ENCODE measurements at places on chromosomes 5 and 9.
A peak's percentile ranks its signal among the peaks of the same experiment; 100 is the strongest.

- peak; percentile 65 for DNase-seq
Observed at GRCh38 chr5:36162810-36163486, 11.0 kb downstream of the SKP2 start.

DNA sequence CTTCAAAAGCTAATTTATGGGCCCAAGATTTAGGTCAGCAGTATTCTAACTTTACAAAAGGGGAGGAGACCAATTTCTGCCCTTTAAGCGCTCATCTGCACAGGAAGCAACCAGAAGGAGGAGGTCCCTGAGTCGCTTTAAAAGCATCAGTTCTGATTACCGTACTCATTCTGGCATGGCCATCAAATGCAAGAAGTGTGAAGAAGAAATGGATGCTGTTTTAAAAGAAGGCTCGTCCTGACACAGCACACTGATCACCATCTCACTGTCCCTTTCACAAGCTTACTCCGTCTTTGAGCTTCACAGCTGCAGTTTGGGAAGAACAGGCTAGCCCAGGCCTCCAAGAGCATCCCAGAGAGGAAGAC, 17.5 kb downstream of the ZNF608 start:
- no peak for DNase-seq

- peak; percentile 72 for DNase-seq
Observed at GRCh38 chr5:136249678-136250266, 56.8 kb upstream of the SMIM32 start.

GRCh38 chr9:128499920-128500319, 4.6 kb upstream of the GLE1 start:
- no peak for DNase-seq

DNA sequence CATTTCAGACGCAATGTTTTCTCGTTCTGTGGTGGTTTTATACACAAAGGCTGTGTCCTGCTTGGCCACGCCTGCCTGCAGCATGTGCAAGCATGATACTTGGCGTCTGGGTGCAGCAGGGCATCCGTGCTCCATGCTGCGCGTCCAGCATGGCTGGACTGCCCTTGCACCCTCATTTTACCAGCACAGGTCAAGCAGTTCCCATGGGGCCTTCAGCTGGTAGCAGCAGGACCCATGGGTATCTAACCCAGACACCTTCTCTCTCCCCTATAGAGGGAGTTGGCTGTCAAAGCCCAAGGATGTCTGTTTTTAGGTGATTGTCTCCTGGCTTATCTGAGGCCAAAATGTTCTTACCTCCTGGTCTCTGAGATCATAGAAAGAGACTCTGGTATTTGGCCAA, 158.3 kb upstream of the PITX1 start:
- no peak for DNase-seq

DNA sequence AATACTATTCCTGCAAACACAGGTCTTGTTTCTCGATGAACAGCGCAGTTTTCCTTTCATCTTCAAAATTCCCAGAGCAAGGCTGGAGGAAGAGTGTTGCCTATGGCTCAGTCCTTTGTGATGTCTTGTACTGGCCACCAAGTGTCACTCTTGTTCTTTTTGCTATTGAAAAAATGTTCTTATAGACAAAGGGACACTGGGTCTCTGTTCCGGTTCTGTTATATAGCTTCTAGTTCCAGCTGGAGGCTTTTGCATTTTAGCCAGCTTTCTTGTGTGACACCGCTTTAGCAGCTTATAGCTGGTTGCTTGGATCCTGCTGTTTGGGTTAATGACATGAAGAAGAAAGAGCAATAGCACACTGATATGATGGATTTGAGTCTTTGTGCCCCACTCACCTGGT, 343.7 kb upstream of the KCNN2 start:
- peak; percentile 60 for DNase-seq

GRCh38 chr9:99677281-99677680, 144.4 kb upstream of the NR4A3 start:
- DNase-seq: no peak

DNA sequence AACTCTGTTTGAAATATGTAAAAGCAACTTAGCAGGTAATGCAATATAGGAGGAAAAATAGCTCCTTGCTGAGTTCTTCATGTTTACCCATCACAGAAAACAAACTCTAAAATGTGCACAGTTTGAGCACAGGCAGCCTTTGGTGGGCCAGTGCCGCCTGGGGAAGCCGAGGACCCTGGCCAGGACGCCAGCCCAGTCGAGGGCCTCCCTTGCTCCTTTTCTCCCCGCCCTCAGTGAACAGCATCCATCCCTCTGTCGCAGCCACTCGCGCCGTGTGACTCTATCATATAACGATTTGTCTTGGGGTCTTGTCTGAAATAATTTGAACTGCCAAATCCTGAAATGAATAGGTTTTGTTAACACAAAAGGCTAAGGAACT, 286.7 kb upstream of the IRX4 start:
- DNase-seq: no peak

DNA sequence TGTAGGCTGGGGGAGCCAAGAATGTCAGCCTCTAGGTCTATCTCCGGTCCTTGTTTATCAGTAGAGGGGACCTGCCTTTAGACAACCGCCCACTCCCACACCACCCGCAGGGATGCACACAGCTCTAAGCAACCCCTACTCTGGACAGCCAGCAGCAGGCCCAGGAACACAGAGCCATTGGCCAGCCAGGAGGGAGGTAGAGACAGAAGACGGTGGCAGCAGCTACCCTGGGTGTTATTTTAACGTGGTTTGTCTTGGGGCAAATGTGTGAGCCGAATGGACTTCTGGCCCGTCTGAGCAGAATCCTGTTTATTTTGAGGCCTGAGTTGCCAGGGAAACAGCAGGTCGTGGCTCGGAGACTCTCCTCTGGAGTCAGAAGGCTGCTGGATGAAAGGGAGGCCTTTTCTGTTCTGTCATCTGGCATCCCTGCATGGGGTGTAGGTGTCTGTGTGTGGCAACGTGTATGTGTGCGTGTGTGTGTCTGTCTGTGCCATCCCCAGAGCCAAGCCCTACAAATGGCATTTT, 382 bp upstream of the FGF1 start:
- DNase-seq: peak; percentile 76

GRCh38 chr5:113776832-113777525, 263.5 kb downstream of the YTHDC2 start:
- peak; percentile 8 for DNase-seq

DNA sequence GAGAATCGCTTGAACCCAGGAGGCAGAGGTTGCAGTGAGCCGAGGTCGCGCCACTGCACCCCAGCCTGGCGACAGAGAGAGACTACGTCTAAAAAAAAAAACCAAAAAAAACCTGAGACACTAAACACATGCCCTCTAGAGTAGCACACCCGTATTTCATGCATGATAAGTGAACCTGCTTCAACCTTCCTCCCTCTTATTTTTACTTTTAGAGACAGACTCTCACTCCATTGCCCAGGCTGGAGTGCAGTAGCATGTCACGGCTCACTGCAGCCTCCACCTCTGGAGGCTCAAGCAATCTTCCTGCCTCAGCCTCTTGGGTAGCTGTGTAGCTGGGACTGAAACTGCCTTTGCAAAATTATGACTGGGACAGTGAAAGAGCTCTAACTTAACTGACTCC, 17.6 kb upstream of the NANS start:
- no peak for DNase-seq

DNA sequence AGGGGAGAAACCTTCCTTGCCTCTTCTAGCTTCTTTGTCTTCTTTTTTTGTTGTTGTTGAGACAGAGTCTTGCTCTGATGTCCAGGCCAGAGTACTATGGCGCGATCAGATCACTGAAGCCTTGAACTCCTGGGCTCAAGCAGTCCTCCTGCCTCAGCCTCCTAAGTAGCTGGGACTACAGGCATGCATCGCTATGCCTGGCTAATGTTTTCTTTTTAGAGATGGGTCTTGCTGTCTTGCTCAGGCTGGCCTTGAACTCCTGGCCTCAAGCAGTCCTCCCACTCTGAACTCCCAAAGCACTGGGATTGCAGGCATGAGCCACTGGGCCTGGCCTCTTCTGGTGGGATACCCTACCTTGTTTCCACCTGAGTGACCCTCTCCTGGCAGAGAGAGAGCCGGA, 3.4 kb upstream of the PAXX start:
- DNase-seq: no peak

- no peak for DNase-seq
Observed at GRCh38 chr9:14434971-14435718, 121.2 kb upstream of the NFIB start.

DNA sequence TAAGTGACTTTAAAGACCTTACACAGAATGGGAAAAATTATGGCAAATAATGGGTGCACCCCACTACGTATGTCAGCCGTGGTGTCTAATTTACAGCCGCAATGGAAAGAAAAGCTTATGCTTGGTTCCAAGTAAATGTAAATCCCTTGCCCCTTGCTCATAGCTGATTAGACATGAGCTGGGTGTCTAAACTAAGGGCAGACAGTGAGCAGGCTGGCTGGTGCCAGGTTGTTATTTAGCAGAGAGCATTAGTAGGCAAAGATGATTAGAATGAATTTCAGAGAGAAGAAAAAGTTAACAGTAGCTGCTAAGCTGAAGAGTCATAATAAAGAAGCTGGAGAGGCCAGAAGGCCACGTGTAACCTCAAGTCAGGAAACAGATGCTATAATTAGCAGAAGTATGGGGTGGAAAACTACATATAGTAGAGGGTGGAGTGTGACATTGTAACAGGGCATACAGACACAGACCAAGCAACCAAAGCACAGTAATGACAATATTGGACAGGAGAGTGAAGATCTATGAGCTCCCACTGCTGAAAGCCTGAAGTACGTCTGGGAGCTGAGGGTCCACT, 257.7 kb downstream of the MCTP1 start:
- no peak for DNase-seq

GRCh38 chr5:73415617-73416016, 33.0 kb downstream of the FOXD1 start:
- no peak for DNase-seq

DNA sequence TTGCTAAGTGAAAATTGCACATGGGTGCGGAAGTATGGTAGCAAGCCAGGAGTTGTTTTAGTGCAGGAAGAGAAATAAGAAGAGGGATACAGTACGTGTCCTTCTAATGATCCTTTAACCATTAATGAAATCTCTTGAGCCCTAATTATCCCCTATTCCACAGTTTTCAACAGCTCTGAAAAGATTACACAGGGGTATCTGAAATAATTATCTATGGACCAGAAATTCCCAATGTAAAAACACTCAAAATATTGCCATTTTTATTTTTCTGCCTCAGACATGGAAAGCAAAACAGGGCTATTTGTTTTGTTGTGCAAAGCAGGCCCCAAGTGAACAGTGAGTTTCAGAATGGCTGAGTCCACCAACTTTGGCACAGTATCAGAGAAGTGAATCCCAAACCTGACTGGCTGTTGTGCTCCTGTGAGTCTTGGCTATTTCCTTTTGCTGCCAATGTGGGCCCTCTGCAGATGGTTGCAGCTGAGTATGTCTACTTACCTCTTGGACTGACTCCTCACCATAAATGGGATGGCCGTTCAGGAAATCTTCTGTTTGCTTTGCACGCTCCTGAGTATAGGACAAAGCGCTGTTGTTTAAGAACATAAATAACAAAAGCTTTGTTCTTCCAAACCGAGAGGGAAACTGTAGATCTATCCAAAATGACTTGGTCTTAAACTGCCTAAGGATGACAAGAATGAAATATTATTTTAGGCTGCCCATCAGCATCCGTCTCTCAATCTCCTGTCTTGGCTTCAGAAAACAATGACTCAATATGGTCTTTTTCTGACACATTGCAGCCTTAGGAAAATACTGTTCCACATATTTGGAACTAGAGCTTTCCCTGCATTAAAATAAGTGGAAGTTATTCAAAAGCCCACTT, 204.1 kb downstream of the DEPDC1B start:
- DNase-seq: peak; percentile 58

GRCh38 chr5:7540736-7541485, 145.0 kb downstream of the ADCY2 start:
- no peak for DNase-seq

DNA sequence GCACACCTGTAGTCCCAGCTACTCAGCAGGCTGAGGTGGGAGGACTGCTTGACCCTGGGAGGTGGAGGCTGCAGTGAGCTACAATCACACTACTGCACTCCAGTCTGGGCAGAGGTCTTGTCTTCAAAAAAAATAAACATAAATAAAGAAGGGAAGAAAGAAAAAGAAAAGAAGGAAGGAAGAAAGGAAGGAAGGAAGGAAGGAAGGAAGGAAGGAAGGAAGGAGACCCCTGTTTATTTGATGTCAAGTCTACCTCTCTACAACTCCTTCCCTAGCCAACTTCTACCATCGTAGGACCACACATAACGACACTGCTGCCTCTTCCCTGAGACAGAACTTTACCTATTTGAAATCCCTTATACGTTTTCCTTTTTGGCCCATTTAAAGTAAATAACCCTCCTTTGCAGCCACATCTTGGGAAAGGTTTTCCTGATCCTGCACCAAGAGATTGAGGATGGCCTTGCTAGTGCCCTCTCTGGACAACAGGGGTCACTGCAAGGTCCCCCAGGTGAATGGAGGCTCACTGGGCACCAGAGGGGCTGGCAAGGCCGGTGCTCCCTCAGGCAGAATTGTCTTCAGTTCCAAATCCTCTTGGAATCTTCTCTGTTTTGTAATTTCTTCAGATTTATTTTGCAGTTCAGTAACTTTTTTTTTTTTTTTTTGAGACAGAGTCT, 10.5 kb downstream of the RPS14 start:
- no peak for DNase-seq
